Stimulated activated CD8-positive, alpha-beta memory T cell treated with anti-CD3 and anti-CD28 coated beads, Interleukin-7, amount 100 ng/mL, for 1 hour (primary cell): ENCODE measurements at places on chromosomes 2 and 18.

DNA sequence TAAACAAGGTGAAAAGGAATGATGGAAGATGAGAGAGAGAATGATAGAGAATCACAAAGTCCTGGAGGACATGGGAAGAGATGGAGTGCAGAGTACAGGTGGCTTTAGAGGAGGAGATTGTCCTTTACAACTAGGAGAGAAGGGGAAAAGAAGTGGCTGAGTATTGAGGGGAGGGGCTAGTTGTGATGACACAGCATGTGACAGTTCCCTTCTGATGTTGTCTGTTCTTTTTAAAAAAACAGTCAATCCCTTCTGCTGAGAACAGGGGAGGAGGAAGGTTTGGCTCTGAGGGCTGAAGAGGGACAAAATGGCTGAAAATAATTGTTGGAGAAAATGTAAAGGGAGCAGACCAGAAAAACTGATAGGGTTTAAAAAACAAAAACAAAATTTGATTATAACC is 44.0 kb downstream of the STEAP3 start:
- no peak for DNase-seq

DNA sequence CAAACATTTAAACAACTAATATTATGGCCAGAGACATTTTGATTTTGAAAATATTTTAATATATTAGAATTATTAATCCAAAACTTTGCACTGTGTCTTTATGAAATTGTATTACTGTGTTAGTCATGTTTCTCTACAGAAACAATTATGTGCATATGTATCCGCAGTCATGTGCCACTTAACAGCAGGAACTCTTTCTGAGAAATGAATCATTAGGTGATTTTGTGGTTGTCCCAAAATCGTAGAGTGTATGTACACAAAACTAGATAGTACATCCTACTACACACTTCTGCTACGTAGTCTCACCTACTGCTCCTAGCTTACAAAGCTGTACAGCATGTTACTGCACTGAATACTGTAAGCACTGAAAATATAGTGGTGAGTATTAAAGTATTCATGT is 479.2 kb upstream of the DSEL start:
- DNase-seq, result no peak

GRCh38 chr2:96259497-96259921 is 6.3 kb downstream of the TMEM127 start:
- DNase-seq, result no peak

DNA sequence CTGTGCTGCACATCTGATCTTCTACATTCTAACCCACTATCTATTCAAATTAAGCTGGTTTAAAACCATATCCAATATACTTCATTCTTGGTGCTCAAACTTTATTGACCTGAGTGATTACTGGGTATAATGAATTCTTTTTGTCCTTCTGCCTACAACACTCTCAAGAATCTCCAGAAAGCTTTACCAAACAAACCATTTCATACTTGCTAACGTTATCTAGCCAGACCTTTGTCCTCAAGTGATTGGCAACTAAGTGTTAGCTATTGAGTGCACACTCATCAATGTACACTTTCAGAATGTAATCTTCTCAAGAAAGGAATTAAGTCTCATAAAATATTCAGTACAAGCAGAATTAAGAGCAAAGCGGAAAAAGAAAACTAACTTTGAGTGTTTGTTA is 1.4 kb downstream of the SUCLG1 start:
- DNase-seq, result no peak

GRCh38 chr18:44986933-44987332 is 306.2 kb downstream of the SETBP1 start:
- DNase-seq, result no peak

- no peak for DNase-seq
Measured at GRCh38 chr18:36602071-36602470, 226.7 kb downstream of the TPGS2 start.

DNA sequence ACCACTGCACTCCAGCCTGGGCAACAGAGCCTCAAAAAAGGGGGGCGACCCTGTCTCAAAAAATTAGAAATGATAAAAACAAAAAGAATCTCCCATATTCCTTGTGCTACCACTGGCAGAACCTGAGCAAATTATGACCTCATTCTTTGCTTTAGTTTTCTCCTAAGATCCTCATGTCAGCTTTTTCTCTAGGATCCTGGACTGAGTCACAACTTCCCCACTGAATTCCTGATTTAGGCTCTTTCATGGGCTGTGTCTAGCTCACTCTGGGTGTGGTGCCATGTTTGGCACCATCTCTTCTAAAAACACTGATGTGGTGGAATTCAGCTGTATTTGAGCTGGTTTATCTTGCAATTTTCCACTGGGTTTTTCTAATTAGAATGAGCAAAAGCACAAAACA is 37.1 kb downstream of the EXOC6B start:
- DNase-seq, result no peak

DNA sequence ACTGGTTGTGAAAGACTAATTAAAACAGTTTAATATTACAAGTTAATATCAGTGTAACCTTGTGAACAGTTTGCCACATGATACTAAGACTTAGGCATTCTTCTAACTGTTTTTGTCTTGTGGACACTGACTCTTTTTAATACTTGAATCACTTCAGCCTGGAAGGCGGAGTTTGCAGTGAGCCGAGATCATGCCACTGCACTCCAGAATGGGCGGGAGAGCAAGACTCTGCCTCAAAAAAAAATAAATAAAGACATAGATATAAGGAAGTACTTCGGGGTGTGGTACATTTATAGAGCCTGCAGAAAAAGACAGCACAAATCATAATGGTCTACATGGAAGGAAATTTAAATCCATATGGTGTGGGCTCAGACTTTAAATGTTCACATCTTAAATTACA is 300.4 kb upstream of the NETO1 start:
- DNase-seq, result no peak

DNA sequence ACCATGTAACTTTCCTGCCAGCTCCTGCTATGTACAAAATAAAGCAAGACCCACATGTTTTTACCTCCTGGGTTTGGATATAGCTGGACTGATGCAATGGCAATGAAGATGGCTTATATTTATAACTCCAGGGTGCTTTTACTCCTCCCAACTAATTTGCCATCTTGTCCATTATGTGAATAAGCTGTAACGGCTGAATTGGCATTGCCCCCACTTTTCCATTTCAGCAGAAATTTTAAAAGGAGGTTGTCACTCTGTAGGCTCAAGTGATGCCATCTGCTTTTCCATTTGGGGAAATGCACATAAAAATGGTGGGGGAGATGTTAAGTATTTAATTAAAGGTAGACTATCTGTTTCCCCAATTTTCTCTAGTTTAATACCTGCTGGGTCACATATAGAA is 345.5 kb downstream of the ERBB4 start:
- no peak for DNase-seq

DNA sequence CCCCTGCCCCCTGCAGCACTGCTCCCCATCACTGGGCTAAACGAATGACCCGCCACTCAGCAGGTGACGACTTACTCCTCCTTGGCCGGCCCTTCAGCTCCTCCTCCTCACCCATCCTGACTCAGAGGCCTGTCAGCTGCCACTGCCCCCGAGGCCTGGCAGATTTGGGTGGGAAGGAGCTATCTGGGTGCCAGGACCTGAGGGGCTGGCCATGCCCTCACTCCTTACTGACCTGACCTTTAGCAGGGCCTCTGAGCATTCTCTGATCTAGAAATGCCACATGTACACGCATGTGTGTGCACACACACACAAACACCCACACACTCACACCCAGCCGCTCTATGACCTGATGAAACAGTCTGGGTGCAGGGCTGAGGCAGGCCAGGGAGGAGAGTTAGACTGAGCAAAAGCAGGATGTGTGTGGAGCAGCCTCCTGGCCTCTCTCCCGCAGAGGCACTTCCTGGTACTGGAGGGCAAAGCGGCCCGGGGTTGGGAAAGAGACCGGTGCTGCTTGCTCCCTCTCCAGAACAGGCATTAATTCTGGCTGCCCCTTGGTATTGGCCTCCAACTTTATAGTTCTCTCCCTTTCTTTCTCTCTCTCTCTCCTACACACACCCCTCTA is 68.0 kb downstream of the ZFP36L2 start:
- no peak for DNase-seq

DNA sequence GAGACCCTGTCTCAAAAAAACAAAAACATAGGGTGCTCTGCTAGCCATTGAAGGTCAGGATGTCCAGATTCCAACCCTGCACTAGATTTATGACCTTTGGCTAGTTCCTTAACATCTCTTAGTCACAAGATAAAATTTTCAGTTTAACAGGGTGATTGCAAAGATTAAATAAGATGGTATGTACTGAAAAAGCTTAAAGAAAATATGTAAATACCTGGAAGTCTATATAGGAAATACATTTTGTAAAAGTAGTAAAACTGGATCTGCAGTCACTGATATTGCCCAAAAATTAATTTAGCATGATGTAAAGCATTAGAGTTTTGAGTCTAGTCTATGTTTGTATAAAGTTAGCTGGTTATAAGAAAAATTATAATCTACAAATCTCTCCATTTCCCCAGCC is 5.4 kb upstream of the COX7A2L start:
- DNase-seq, result no peak

DNA sequence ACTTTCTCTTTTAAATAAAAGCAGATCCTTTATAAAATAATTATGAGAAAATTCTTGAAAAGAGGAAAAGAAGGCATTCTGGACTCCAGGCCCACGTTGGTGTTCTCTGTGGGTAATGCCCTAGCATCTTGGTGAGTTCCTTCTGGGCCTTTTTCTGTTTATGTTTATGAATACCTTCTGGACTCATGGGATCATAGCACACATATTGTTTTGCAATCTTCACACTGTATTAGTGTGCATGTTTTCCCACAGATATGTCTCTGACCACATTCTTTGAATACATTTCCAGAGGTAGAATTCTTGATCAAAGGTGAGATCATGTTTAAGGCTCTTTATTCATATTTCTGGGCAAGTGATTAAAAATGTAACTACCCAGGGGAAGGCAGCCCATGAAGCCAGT is 15.9 kb downstream of the GLI2 start:
- no peak for DNase-seq

GRCh38 chr18:28831908-28832307 is 655.0 kb upstream of the CDH2 start:
- no peak for DNase-seq

GRCh38 chr2:155643056-155643775 is 689.3 kb downstream of the NR4A2 start:
- DNase-seq, result no peak

GRCh38 chr2:68750592-68751396 is 16.2 kb downstream of the ARHGAP25 start:
- DNase-seq, result no peak

GRCh38 chr2:217918308-217919024 is 84.3 kb downstream of the TNS1 start:
- DNase-seq, result no peak

GRCh38 chr18:76765649-76766048 is 56.7 kb upstream of the ZNF236 start:
- no peak for DNase-seq

DNA sequence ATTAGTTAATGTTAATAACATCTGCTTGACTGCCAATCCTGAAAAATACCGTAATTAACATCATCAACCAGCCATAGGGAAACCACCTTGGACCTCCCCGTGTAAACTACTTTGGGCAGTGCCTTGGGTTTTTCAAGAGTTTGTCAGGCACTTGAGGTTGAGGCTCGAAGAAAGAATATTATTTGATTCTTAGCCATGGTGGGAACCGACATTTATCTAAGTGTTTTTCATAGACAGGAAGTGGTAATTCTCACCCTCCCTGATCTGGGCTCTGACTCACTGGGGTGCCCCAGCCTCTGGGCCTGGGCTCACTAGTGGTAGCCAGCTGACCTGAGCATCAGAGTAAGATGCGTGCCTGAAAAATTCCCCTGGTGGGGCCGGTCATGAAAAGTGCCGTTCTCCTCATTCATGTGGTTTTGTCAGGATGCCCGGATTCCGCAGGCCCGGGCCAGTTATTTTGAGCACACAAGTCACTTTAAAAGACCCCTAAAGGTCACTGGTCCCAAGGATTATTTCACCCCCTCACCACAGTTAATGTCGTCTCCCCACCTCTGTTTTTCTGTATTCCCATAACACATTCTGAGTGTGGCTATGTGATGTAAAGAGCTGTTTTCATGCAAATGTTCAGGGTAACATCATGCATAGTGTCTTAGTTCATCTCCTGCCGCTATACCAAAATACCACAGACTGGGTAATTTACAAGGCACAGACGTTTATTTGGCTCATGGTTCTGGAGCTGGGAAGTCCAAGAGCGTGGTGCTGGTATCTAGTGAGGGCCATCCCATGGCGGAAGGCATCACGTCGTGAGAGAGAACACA is 21.6 kb upstream of the SPATA3 start:
- DNase-seq, result peak; percentile 35
